ENCODE measurements at places on chromosomes 6 and 20.

DNA sequence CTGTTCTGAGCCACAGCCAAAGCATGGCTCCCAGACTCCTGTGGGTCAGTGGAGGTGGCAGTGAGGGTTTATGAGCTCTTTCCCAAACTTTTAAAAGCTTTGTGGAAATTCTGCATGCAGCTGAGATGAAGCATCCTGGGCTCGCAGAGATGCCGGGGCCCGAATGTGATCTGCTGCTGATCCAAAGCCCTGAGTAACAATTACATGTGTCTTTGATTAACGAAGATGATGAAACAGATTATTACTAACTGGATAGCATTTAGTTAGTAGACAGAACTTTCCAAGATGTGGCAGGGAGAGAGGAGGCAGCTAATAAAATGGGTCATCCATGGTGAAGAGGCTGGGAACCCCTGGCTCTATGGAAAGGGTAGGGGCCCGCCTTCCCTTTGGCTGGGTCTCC is 43.9 kb upstream of the MDFI start:
- no peak for DNase-seq

GRCh38 chr6:30167101-30167500 is 3.8 kb downstream of the TRIM15 start:
- no peak for DNase-seq

DNA sequence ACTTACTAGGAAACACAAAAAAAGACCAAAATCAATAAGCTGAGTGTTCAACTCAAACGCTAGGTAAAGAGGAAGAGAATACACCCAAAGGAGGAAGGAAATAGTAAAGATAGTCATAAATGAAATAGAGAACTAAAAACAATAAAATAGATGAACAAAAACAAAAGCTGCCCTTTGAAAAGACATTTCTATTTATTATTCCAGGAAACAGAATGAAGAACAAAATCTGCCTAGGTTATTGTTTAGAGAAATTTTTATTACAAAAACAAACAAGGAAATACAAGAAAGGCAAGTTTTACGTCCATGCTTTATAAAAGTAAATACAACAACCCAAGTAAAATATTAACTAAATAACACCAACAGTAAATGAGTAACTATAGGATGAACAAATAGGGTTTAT is 20.1 kb downstream of the HLA-DMB start:
- DNase-seq: no peak

GRCh38 chr20:58842276-58842675 is 8.4 kb downstream of the GNAS-AS1 start:
- DNase-seq: no peak

DNA sequence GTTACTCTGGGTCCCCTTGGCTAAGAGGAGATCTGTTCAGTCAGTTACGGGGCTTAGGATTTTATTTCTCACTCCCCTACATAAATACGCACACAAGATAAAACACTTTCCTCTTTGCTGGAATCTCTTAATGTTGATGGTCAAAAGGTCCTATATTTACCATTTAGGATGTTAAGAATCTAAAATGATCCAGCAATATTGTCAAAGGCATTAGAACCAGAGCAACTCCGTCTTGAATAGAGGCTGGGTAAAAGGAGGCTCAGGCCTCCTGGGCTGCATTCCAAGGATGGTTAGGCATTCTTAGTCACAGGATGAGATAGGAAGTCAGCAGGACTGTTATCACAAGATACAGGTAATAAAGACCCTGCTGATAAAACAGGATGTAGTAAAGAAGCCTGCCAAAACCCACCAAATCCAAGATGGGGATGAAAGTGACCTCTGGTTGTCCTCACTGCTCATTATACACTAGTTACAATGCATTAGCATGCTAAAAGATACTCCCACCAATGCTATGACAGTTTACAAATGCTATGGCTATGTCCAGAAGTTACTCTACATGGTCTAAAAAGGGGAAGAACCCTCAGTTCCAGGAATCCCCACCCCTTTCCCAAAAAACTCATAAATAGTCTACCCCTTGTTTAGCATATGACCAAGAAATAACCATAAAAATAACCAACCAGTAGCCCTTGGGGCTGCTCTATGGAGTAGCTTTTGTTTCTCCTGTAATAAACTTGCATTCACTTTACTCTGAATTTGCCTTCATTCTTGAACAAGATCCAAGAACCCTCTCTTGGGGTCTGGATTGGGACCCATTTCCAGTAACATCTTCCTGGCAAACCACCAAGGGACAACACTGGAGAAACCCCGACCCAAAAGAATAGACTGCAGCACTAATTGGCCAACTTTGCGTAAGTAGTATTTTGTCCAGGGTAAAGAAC is 107.5 kb downstream of the DTNBP1 start:
- DNase-seq: no peak

- DNase-seq: no peak
Measured at GRCh38 chr6:22221630-22222029, 75.2 kb downstream of the PRL start.

- DNase-seq: no peak
Measured at GRCh38 chr6:11885159-11885558, 106.6 kb upstream of the ADTRP start.

- DNase-seq: no peak
Measured at GRCh38 chr20:11520596-11520995, 397.1 kb upstream of the BTBD3 start.

DNA sequence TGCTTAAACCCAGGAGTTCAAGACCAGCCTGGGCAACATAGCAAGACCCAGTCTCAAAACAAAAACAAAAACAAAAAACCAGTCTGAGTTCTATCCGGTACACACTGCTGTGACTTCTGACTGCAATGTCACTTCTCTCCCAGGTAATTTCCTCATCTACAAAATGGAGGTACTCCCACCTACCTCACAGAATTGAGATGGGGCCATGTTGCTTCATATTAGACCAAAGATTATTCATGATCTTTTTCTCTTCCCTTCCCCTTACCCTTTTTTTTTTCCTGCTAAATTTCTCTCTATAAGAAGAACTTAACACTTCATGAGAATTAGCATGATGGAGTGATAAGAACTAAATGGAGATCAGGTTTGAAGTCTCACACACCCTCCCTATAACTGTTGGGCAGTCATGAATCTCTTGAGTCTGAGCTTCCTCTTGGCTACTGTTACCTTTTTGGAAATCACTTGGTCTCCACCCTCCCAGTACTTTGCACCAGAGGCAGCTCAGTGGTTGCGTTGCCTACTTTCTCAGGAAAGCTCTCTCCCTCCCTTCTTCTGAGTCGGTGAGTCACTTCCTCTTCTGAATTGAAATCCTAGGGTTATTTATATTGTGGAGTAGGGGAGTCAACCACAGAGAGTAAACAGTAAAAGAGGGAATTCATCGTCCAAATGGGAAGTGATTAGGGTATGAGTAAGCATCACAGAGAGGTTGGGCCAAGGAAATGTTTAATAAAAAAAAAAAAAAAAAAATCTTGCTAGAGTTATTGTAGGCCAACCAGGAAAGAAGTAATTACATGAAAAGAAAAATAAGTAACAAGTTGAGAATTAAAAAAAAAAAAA is 59.9 kb upstream of the MAP7 start:
- DNase-seq: no peak

DNA sequence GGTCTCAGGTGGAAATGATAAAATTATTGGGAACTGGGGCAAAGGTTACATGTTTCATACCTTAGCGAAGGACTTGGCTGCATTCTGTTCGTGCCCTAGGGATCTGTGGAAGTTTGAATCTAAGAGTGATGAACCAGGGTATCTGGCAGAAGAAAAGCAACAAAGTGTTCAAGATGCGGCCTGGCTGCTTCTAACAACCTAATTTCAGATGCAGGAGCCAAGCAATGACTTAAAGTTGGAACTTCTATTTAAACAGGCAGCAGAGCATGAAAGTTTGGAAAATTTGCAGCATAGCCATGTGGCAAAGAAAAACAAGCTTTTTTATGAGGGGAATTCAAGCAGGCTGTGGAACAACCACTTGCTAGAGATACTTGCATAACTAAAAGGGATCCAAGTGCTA is 73.5 kb downstream of the CD24 start:
- no peak for DNase-seq

DNA sequence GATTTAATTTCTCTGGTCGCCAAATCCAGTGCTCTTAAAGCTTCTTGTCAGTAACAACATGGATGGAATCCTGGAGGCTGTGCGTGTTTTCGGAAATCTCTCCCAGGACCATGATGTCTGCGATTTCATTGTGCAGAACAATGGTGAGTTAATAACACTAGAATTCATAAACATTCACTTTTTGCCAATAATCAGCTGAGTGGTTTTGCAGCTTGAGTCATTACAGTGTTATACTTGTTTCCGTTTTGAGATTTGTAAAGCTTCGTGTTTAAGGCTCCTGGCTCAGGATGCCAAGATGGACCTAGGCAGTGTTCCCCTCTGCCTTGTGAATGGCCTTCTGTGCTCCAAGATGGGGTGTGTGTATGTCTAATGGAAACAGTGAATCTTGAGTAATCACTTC is 113.8 kb downstream of the ARMC2 start:
- no peak for DNase-seq

- no peak for DNase-seq
Measured at GRCh38 chr20:49786196-49786595, 26.4 kb upstream of the SLC9A8 start.

- DNase-seq: no peak
Measured at GRCh38 chr6:134176264-134176975, 124.0 kb upstream of the SLC2A12 start.

- no peak for DNase-seq
Measured at GRCh38 chr6:130132286-130132701, 90.5 kb downstream of the SAMD3 start.

DNA sequence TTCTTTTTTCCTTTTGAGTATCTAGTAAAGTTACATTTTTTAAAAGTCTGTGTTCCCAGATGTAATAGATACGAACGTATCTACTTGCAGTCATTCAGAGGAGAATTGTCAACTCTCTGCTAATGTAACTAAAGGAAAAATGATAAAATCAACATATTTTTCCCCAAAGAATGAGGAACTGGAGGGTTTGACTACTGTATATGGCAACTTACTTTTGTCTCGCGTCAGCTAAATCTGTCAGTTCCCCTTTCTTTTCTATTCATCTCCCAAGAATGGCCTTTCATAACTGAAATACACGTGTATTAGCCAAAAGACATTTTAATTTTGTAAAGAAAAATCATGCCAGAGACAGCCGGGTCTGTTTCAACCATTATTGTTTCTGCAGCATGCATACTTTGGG is 5.4 kb downstream of the EYA2 start:
- no peak for DNase-seq

DNA sequence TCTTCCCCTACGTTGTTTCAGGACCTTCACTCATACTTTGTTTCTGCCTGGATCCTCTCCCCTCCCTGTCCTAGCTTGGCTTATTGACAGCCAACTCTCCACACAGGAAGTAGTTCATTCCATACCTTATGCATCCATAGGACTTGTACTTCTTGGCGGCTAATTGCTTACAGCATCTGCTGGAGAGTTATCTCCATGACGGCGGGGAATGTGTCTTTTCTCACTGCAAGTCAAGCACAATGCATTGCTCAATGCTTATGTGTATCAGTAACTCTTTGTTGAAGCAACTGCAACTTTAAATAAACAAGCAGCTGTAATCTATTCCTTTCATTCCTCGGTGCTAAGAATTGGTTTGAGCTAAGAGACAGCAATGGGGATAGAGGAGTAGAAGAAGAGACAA is 551.3 kb upstream of the EPHA7 start:
- no peak for DNase-seq

All from NCI-H1092 (cell line).